ENCODE measurements at places on chromosomes 1 and 21. TPM values are rescaled to one million over a fixed set of nuclear protein-coding genes. Genes with fewer than 3 reads are reported as not detected.

The DPH2 gene
- 16.2 TPM for total RNA-seq

- no peak for DNase-seq
These were observed 77.0 kb downstream of the FAM78B start for GRCh38 chr1:166089804-166090203.

DNA sequence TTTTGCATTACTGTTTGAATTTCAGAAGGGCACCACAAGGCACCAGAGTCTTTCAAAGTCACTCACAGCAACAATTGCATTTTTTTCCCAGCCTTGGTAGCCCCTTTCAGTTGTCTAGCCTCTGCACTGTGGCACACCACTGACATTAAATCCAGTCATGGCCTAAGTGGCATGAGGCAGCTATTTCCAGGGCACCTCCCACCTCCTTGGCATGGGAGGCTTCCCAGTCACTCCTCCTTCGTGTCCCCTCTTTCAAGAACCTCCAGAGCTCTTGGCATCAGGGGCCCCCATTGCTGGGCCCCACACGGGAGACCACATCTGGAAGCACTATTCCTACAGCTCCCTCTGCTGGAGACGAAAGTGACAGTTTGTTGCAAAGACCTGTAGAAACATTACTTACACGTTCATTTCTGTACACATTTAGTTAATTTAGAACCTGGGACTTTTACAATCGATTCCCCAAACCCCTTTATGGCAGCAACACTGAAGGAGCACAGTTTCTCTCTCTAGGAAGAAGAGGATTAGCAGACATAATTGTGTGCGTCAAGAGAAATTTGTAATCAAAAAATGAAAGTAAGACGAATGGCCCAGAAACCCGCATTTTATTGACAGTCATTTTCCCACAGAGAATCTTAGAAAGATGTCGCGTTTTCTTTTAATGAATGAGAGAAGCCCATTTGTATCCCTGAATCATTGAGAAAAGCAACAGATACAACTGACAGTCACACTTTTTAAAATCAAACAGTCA is 5.7 kb upstream of the CHD5 start:
- no peak for DNase-seq

The RNU1-1 gene
- 9,391 TPM for total RNA-seq

DNA sequence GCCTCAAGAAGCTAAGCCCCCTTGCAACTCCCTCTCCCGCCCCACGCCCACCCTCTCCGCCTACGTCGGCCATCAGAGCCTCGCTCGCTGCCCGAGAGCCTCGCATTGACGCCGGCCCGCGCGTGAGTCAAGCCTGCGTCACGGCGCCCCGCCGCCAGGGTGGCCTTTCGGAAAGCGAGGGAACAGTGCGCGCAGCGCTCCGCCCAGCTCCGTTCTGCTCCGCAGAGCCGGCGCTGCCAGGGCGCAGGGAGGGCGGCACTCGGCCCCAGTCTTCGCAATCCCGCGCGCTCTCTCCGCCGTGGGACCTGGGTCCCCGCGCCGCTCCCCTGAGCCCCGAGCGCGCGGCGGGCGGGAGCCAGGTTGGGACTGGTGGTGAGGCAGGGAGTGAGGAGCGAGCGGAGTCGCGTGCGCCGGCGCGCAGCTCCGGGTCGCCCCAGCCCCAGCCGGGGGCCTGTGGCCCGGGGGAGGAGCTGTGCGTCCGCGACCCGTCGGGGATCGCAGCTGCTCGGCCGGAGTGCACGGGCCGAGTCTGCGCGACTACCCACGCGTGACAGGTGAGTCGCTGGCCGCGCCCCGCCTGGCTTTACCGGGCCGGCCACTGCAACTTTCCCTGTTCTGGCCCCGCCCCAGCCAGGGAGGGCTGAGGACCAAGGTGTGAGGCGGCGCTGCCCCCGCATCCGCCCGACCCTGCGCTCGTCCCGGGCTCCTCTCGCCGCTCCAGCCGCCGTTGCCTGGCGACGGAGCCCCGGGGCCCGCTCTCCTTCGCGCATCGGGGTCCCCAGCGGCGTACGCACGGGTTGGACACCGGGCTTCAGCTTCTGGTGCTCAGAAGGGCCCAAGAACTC is at the start of gene SLC6A17:
TSS of gene SLC6A17 (plus strand) at position 165 of the 845 bp plus-strand sequence. CDS start 16,436 bp downstream, outside the sequence.
- DNase-seq = no peak

The ZSWIM5 gene
- 0.81 TPM for total RNA-seq

The FAM163A gene
- total RNA-seq = 0.22 TPM

- DNase-seq = no peak
These were observed 1.1 kb upstream of the TTC39A start for GRCh38 chr1:51331206-51332100.

DNA sequence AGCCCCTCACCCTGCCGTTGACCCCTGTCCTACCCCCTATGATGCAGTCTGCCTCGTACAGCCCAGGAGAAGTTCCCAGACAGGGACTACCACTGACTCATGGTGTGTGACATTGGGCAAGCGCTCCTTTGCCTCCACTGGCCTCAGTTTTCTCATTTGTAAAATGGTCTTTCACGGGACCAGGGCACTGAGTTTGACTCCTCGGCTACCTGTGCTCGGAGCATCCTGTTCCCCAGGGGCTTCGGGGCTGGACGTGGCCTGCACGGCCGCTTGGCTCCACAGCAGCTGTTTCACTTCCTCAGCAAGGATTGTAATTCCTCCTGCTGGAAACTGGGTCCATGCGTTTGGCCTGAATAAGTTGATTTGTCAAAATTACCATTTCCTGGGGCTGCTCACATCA is 277.3 kb downstream of the MATN1 start:
- DNase-seq = no peak
